ENCODE measurements at places on chromosomes 6 and 20. TPM values are rescaled to one million over a fixed set of nuclear protein-coding genes. Genes with fewer than 3 reads are reported as not detected.

GRCh38 chr6:71333697-71334096 is 45.1 kb downstream of the OGFRL1 start:
- DNase-seq = no peak

DNA sequence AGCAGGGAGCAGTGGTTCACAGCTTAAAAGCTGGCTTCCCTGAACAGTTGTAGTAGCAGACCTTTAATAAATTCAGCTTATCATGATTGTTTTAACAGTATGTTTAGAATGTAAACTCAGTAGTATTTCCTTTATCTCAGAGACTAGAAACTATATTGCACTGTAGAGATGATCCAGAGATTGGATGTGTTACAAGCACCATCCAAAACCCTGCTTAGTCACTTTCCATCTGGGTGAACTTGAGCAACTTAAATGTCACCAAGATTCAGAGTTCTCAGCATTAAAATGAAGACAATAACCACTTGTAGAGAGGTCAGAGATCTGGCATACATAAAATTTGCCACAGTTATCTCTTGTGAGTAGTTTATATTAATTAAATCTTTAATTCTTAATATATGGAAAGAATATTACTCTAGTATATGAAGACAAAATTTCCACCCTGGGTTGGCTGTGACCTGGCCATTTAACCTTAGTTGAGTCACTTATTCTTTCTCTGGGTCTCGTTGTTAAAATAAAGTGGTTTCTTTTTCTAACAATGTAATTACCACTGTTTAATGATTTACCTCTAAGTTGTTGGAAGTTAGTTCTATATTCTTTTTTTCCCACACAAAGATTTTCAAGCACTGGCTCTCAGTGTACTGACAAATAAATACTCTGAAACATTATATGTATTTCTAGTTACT is 239.2 kb upstream of the FKBP1C start:
- DNase-seq = no peak

DNA sequence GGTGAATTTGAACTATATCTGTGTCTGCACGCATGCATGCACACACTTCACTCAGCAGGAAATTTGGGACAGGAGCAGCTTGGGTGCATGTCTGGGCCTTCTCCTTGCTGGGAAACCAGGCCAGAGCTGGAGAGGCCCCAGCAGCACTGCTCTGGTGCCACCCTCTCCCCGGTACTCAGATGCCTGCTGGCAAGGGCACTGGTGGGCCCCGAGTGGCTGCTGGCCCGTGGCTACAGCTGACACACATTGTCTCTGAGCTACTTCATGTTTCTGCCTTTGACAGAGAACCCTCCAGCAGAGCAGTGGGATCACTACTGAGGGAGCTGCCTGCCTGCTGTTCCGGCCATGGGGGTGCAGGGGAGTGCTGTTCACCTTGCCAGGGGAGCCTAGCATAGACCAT is 37.5 kb downstream of the DLGAP4 start:
- DNase-seq = no peak

DNA sequence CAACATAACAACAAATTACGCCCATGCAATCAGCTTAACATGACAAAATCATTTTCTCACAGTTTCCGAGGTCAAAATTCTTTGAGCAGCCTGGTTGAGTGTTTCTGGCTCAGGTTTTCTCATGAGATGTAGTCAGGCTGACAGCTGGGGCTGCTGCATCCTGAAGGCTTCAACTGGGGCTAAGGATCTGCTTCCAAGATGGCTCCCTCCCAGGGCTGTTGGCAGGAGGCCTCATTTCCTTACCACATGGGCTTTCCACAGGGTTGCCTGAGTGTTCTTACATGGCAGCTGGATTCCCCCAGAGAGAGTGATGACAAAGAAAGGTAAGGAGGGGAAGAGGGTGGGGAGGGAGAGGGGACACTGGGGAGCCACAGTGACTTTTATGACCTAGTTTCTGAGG is 63.1 kb upstream of the NNAT start:
- no peak for DNase-seq

Gene EFCAB8
- 1.0 TPM for total RNA-seq

Gene PNLDC1
- not detected for total RNA-seq

Gene DYNLT2
- total RNA-seq = 3.8 TPM

Gene TRERF1
- 24.7 TPM for total RNA-seq

DNA sequence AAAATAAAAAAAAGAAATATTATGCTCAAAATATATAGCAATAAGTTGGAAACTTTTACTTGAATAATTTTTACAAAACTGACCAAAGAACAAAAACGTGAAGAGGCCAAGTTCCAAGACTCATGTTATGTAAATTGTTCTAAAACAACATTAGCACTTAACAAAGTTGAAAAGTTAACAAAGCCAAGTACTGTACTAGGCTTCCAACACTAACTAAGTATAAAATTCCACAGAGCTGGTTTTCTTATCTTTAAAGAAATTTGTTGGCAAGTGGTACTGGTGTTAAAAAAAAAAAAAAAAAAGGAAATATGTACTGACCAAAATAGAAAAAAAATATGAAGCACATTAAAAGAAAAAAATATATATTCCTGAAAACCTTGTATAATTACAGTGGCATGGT is 127.8 kb downstream of the SLC16A10 start:
- no peak for DNase-seq

DNA sequence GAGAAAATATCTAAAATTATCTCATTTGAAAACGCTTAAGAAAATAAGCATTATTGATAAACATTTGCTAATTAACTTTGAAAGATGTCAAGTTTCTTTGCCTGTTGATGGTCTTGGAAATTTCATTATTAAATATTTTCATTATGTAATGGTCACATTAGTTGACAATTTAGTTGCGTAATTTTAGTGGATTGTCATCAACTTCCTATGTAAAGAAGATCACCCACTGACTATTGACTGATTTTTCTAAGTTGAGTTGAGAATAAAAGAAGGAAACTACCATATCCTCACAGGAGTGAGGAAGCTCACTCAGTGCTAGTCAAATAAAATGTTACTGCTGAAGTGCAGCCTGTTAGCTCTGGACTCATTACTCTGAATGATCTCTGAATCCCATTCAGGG is 79.9 kb upstream of the LY86 start:
- DNase-seq = no peak

Gene PTPN1
- total RNA-seq = 33.6 TPM

DNA sequence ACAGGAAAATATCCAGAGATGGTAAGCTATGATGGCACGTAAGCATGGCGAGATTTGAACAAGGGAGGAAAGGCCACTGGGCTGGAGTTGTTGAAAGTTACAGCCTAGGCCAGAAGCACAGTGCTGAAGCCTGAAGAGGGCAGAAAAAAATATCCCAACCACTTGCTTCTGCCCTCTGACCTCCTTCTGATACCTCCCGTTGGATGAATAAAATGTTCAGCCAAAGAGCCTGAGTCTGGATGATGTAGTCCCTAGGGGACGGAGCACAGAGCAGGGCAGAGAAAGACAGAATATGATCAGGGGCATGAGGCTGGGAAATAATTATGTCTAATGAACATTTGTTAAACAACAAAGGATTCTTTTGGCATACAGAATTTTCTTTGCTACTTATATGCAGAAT is 19.7 kb downstream of the KLHL31 start:
- DNase-seq = no peak

Gene GRM1
- total RNA-seq = not detected

Gene UNC5CL
- total RNA-seq = 1.6 TPM

DNA sequence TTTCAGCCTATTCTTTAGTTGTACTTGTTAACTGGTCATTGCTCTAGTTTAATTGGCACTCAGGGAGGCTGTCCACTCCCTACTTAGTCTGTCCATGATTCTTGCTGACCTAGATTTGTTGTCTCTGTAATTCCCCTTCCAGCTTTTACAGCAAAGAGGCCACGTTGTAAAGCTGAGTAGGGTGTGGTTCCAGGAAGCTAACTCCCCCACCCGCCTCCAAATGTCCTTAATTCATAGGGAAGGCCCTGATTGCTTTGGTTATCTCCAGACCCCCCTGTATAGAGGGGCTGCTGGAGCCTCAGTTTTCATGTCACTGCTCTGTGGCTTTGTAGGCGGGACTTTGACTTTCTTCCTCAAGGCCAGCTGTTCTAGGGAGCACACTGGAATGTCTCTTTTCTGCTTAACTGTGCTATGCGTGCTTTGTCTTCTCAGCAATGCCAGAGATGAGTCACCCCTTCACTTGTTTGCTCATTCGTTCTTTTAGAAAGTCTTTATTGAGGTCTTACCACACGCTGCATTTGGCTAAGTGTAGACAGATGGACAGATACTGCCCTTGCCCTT is 175.1 kb upstream of the JAG1 start:
- DNase-seq = no peak

GRCh38 chr6:133101790-133102189 is 139.4 kb upstream of the EYA4 start:
- DNase-seq = no peak

GRCh38 chr6:157432231-157432891 is 51.4 kb downstream of the ZDHHC14 start:
- no peak for DNase-seq

GRCh38 chr20:41358717-41359116 is 7.9 kb downstream of the EMILIN3 start:
- DNase-seq = no peak

Gene TCF21
- total RNA-seq = 8.2 TPM

Gene PTPRK
- 107 TPM for total RNA-seq

DNA sequence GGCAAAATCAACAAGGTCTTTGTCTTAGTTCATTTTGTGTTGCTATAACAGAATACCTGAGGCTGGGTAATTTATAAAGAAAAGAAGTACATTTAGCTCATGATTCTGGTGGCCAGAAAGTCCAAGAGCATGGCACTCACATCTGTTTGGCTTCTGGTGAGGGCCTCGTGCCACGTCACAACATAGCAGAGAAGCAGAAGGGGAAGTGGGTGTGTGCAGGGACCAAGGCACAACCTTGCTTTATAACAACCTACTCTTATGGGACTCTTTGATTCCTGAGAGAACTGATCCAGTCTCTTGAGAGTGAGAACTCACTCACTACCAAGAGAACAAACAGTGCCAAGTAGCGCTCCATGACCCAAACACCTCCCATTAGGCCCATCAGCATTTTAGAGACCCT is 25.4 kb downstream of the GABRR2 start:
- DNase-seq = no peak

Gene MYLK4
- total RNA-seq = 1.3 TPM

Gene HCRTR2
- total RNA-seq = not detected

GRCh38 chr20:3706774-3707507 is 5.5 kb downstream of the SIGLEC1 start:
- DNase-seq = no peak

GRCh38 chr6:90249034-90249433 is 47.6 kb downstream of the BACH2 start:
- no peak for DNase-seq

GRCh38 chr6:122012578-122012977 is 386.9 kb upstream of the HSF2 start:
- no peak for DNase-seq

Gene CDH4
- 0.26 TPM for total RNA-seq

DNA sequence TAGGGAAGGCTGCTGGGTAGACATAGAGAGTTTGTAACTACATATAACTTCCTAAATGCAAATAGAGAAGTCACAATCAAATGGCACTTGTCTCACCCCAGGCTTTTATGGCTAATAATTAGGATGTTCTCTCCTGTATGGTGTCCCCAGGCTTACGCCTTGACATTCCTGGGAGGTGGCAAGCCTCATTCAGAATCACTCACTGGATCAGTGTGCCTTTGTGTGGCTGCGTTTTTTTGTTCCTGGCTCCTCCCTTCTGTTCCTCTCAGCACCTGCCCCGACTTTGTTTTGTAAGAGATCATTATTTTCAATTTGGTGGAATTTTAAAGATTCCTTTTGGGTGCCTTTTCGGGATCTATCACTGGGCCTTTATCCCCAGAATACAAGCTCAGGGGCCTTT is 5.7 kb downstream of the LAMP5 start:
- no peak for DNase-seq

Gene EYA4
- total RNA-seq = 4.1 TPM

GRCh38 chr6:108896111-108896661 is 48.0 kb downstream of the ARMC2 start:
- no peak for DNase-seq

GRCh38 chr6:1409774-1410465 is 20.5 kb downstream of the FOXF2 start:
- no peak for DNase-seq

Gene TFAP2D
- not detected for total RNA-seq

DNA sequence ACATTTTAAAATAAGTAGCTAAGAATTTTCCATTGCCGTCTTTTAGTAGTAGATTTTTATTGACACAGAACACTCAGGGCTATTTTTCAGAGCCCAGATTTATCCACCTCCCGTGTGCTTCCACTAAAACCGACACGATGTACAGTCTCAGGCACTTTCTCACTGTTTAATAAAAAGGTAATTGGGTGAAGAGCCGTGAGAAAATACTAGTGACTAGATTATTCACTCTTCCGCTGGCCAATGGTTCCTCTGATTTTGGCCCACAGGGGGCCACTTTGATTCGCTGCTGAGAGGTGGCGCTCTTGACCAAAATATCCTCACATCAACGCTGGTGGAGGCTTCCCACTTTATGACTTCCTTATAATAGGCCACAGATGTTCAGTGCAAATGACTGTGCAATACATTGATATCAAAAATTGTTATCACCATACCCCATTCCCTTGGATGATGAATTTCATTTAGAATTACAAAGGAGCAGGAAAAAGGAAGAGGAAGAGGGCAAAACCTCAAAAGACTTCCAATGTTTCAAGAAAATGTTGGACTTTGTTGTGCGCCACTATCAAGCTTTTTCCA is 12.3 kb upstream of the HDDC2 start:
- peak; percentile 71 for DNase-seq

DNA sequence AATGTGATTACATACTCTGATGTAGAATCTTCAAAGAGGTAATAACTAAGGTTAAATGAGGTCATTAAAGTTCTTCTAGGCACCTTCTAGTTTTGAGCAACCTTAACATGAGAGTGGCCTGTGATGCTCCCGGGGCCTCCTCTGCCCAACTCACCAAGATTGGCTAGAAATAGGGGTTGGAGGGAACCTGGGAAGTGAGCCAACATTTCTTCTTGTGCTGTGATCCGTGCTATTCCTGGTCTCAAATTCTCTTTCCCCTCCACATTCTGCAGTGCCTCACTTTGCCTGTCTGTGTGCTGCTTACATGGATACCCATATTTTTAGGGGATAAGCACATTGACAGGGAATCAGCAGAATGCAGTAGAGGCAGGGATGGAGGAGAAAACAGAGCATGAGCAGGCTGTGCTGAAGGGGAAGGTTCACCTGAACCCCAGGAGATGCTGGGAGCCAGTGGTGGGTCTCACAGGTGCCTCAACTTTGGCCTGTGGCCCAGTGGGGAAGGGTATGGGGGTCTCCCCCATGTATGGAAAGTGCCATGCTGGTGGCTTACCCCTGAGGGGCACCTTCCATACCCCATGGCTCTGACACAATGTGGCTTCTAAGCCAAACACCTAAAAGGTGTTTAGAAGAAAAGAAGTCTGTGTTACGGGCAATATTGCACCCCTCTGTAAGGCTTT is 164.7 kb upstream of the CHD6 start:
- no peak for DNase-seq

GRCh38 chr6:106473812-106474211 is 113.3 kb downstream of the CRYBG1 start:
- DNase-seq = no peak

Data from ureter (tissue), 1 donor.